ENCODE measurements at places on chromosomes 12 and 14.

- DNase-seq = no peak
These were observed 9.3 kb upstream of the OAS3 start for GRCh38 chr12:112928978-112929377.

GRCh38 chr12:126247936-126248335, 1182.7 kb downstream of the AACS start:
- DNase-seq = no peak

DNA sequence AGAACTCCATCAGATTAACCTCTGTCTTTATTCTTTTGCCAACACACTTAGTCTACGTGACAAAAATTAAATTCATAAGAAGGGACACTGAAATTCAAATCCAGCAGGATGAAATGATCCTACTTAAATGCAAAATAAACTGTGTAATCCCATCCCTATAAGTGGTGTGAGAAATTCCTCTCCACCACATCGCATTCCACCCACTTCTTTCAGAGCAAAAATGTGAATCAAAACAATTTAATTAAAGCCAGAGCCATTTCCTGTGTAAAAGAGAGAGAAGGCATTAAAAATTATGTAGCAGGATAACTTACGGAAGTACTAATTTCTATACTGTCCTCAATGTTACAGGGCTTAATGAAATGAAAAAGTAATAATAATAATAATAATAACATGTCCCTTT, 844.3 kb downstream of the GALC start:
- DNase-seq = no peak

DNA sequence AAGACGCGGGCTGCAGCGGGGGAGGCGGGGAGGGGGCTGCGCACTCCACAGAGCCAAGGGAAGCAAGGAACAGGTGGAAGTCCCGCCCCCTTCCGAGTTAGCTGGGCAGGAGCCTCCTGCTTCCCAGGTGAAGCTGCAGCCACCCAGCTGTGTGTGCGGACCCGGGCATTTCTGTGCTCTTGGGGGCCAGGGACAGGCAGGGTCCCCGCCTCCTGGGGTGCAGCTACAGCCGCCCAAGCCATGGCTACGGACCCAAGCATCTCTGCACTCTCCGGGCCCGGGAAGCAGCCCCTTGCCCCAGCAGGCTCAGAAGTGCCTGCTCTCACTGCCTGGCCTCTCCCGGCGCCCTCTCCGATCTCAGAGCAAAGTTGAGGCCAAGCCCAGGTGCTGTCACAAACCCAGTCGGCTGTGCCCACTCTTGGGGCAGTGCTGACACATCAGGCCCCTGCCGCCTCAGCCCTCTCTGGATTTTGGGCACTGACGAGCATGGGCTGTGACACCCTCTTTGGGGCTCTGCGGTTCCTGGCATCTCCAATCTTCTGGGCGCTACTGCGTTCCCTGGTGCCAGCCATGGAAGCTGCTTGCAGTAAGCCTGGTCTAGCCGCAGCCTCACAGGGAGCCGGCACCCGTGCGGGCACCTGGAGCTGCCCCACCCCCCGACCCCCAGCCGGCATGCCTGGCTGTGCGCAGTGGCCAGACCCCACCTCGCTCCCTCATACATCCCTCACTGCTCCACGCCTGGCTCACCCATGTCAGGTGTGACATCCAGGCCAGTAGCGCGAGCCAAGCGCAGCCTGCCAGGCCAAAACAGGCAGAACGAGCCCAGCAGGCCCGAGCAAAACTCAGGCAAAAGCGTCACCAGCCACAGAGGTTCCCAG, 8.5 kb upstream of the MGAT4C start:
- no peak for DNase-seq

DNA sequence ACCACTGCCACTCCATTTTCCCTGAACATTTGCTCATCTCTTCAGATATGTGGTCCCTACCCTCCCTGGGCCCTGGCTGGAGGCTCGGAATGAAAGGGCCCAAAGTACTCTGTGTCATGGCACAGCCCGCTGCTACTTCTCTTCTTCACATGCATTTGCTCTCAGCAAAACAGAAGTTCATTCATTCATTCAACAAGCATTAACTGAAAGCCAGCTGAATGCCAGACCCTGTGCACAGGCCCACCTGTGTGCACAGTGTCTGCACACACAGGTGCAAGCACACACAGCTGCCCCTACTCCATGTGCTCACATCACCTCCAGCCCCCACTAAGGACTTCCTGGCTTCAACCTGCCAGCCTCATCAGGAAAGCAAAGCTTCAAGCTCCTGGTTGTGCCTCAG, 7.8 kb downstream of the WNT1 start:
- no peak for DNase-seq

DNA sequence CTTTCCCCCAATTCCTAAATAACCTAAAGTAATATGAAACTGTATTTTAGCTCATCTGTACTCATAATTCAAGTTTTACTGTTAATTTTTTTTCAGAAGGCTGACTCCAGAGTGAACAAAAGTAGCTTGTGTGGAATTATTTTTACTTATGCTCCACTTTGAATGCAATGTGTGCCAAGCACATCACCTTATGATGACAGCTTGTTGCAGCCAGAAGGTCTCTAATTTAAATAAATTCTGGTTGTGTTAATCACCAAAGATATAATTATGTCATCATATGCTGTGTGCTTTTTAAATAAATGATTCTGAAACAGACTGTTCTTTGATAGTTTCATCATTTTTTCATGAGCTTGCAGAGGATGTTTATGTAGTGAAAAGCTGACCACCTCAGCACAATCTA, 283.1 kb downstream of the TMEM117 start:
- no peak for DNase-seq

DNA sequence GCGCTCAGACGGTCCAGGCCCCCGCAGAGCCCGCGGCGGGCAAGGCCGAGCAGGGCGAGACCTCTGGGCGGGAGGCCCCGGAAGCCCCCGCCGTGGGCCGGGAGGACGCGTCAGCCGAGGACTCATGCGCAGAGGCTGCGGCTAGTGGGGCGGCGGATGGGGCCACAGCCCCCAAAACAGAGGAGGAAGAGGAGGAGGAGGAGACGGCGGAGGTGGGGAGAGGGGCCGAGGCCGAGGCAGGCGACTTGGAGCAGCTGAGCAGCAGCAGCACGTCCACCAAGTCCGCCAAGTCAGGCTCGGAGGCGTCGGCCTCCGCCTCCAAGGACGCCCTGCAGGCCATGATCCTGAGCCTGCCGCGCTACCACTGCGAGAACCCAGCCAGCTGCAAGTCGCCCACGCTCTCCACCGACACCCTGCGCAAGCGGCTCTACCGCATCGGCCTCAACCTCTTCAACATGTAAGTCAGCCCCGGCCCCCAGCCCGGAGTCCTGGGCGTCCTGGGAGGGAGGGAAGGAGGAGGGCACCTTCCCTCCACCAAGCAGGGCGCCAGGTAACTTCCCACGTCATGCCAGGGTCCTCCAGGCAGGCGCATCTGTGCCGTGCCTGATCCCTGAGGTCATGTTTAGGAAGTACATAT, 72.4 kb downstream of the IQSEC3 start:
- no peak for DNase-seq

GRCh38 chr12:122203301-122204166, at the start of gene B3GNT4:
Gene B3GNT4 (plus strand): TSS chr12:122203709. CDS start chr12:122204619, 910 bp downstream.
- DNase-seq = no peak

GRCh38 chr12:106897082-106897481, 58.6 kb upstream of the TMEM263 start:
- no peak for DNase-seq

DNA sequence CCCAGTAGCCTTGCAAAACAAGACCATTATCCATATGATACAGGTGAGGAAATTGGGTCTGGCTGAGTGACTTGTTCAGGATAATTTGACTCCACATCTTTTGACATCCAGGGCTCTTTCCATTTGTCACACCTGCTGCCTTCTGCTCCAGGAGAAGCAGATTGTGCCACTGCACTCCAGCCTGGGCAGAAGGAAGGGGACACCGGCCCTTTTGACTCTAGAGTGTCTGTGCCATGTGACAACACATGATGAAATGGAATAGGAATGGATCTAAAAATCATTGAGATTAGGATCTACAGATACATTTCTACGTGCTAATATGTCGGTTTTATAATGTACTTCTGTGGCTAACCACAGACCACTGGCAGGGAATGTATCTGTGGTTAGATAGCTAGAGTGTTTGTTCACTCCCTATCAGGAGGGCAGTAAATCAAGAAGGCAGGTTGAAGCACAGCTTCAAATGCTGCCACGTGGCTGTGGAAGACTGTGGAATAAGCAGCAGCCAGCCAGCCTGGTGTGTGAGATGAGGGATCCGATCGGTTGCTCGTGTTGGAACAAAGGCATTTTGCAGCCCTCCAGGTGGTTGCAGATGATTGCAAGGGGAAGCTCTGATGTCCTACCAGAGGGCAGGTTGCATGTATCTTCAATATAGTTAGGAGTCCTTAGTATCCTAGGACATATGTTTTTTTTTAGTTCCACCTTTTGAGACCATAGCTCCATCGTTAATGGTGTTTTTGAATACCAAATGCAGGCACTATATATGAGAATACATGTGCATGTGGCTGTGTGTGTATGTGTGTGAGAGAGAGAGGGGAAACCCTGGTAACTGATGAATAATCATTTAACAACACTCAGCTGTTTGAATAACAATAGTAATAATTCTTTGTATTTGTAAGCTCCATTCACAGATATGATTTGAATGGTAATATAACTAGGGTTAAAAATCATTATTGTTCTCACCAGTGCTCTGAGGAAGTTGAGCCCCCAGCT, 28.6 kb downstream of the EML1 start:
- DNase-seq = no peak

GRCh38 chr12:13162904-13163303, 33.6 kb upstream of the EMP1 start:
- DNase-seq = no peak

DNA sequence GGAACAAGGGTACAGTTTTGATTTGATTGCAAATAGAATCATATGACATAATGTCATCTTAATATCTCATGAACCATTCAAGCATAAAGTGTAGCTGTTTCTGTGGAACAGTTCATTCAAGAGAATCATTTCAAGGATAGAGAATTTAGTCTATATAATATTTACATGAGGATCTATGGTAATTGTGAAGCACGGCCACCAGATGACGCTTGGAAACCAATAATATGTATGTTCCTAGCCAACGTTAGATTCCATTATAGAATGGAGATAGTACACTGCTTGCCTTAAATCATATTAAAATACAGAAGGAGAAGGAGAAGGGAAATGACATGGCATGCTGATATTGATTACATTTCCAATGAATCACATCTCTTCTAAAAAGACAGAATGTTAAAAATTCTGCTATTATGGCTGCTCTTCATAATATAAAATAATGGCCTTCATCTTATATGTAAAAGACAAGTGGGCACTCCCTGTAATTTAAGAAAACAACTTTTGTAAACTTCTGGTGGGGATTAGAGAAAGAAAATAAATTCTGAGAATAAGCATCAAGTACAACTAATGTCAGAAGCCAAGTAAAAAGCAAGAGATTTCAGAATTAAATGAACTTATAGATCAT, 351.0 kb downstream of the NAV3 start:
- DNase-seq = no peak

GRCh38 chr14:55771242-55771981, 191.4 kb downstream of the KTN1 start:
- DNase-seq = no peak

DNA sequence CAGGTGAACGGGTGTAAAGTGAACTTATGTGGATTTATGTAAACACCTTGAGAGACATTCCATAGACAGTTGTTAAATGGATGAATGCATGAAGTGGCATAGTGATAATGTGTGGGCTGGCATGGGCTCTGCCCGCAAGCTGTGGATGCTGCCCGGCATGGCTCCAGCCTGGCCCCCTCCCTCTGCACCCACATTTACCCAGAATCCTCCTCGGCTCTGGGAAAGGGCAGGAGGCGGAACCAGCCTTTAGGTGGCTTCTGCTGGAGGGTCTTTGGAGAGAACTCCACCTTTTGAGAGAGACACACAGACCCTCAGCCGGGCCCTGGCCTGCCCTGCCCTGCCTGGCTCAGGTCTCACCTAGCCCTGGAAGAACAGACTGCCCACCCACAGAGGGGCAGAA, 18.7 kb downstream of the RASAL1 start:
- DNase-seq = no peak

DNA sequence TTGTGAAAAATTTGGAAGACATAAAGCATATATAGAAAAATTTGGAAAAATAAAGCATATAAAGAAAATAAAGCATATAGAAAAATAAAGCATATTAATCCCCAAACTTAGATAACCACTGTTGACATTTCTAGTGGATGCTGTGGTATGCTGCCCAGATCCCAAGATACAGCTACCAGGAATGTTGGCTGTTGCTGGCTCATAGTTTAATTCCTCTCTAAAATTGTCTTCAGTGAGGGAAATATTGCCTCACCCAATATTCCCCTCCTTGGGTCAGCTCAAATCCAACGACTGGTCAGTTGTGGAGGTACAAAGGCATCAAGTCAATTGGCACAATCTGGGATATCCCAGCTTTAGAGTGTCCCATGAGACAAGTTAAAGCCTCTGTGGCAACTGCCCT, 10.1 kb upstream of the KICS2 start:
- DNase-seq = no peak

GRCh38 chr12:41034686-41035085, 153.4 kb upstream of the PDZRN4 start:
- no peak for DNase-seq

GRCh38 chr12:89523393-89523792, 1.2 kb downstream of the GALNT4 start:
- no peak for DNase-seq

DNA sequence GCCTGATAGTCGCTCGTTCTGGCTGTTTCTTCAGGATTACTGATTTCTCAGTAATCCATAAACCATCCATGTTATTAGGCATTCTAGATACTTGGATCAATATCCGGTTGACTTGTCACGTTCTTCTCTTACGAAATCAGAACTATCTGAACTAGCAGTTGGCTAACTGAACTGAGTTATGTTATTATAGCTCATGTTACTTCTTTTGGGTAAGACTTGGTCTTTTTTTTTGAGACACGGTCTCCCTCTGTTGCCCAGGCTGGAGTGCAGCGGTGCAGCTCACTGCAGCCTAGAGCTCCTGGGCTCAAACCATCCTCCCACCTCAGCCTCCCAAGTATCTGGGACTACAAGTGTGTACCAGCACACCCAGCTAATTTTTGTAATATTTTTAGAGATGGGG, 178.6 kb downstream of the PRKCH start:
- no peak for DNase-seq

DNA sequence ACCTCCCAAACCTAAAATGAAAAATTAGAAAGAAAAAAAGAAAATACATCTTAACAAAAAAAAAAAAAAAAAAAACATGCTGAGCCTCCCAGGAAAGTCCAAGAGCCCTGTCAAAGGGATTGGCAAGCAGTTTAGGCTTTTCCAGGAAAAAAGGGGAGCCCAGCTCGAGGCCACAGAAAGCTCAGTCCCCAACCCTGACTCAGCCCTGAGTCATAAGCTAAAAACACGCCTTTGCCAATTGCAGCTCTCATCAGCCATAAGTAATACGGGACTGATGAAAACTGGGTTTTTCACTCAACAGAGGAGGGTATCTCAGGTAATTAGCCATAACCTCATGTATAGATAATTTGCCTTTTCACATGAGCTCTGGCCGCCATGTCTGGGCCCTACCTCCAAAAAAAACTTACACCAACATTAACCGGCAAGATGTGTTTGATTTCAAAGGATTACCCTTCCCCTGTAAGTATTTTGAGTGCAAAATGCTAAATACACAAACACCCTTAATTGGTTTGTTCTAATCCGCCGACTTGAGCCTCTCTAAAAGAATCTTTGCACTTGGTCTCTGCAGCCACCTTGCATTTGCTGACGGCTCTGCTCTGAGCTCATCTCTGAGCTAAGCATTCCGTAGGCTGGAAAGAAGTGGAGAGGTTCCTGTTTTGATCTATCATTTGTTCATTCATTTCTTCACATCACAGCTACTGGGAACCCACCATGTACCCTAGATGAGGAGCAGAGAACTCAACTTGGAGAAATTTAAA, 319.2 kb downstream of the BCL11B start:
- no peak for DNase-seq

GRCh38 chr12:3601461-3602150, 110.6 kb downstream of the PRMT8 start:
- no peak for DNase-seq

GRCh38 chr14:99508896-99509629, 27.9 kb downstream of the CCNK start:
- no peak for DNase-seq
